ENCODE measurements at places on chromosomes 11 and 22.

DNA sequence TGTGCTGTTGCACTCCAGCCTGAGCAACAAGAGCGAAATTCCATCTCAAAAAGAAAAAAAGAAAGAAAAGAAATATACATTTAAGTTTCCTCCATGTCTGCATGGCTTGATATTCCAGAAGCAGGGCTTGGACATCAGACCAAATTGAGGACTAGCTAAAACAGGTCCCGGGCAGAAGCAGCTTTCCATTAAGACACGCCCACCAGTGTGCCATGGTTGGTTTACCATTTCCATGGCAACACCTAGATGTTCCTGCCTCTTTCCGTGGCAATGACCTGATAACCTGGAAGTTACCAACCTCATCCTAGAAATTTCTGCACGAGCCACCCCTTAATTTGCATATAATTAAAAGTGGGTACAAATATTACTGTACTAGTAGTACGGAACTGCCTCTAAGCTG, 111.3 kb downstream of the NAT10 start:
- DNase-seq = peak; percentile 16

DNA sequence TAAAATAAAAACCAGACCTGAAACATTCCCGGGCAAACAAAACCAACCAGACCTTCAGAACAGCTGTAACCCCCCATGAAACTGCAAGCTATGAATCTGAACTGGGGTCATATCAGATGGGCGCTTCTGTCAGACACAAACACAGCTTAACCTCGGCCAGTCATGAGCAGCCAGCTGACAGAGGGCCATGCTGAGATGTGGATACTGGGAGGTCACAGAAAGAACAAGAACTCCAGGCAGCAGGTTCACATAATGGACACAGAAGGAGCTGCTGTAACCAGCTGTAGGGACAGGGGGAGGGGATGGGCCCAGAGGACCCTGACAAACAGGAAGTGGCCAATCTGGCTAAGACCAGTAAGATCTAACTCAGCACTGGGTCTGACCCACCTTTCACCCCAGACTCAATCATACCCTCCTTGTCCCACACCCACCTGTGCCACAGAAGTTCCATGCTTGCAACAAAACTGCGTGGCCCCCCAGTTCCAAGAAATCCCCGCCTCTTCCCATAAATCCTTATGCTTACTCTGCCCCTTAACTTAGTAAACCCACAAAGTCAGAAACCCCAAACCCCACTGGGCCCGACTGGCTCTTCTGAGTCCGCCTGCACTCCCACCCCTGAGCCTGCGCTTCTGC, 4.0 kb downstream of the APOL4 start:
- DNase-seq = peak; percentile 52

GRCh38 chr11:86408845-86409244, 34.2 kb downstream of the CCDC81 start:
- no peak for DNase-seq

GRCh38 chr22:49616356-49617231, 211.1 kb downstream of the BRD1 start:
- peak; percentile 71 for DNase-seq
